ENCODE measurements at places on chromosomes 11 and 22.

- no peak for DNase-seq
These were observed 480.3 kb downstream of the BRD1 start for GRCh38 chr22:49347376-49347775.

DNA sequence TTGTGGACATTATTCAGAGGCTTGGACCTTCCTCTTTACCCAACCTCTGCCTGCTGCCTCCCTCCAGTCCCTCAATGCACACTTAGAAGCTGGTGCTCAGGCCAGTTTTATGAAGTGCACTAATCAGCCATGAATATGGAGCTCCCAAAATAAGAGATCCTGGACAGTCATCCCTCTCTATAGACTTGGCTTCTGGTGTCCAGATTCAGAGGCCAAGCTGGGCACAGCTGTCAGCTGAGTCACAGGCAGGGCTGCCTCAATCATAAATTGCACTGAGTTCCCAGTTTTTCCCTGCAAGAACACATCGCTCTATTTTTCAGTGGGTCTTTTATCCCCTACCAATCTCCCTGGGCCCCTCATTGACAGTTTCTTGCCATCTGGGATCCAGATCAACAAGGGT is 161.7 kb upstream of the CADM1 start:
- no peak for DNase-seq

- no peak for DNase-seq
These were observed 114.4 kb upstream of the API5 start for GRCh38 chr11:43197379-43197778.

GRCh38 chr11:95711162-95711944 is 78.2 kb downstream of the FAM76B start:
- peak; percentile 60 for DNase-seq

DNA sequence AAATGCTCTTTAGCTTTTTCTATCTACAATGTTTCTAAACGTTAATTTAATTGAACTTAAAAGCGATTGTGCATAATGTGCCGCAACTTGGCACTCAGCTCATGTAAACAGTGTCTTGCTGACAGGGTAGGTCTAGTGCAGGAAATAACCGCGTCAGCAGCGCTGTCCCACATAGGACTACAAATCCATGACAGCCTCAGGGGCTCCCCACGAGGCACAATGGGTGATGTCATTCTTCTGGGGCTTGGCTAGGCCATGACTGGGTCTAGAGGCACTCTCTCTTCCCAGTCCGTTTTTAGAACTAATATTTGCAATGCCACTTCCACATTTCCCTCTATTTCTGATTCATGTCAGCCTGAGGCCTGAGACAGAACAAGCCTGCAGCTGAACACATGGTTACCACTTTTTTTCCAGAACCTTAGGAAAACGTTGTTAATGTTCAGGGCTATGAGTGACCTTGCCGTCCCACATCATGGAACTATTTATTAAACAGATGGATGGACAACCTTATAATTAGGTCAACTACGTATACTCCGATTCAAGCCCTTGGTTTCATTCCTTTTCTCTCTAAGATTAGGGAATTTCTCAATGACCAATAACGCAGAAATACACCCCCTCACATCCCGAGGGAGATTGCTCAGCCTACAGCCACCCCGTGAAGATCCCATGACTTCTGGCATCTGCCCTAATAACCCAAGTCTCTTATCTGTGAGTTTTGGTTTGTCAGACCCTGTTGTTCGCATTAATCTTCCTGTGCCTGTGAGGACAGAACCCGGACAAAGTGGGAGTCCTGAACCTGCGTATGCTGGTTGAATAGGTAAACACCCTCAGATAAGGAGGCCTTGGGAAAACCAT is 19.4 kb upstream of the SNX32 start:
- DNase-seq = no peak
